ENCODE measurements at places on chromosomes 3 and 15.

DNA sequence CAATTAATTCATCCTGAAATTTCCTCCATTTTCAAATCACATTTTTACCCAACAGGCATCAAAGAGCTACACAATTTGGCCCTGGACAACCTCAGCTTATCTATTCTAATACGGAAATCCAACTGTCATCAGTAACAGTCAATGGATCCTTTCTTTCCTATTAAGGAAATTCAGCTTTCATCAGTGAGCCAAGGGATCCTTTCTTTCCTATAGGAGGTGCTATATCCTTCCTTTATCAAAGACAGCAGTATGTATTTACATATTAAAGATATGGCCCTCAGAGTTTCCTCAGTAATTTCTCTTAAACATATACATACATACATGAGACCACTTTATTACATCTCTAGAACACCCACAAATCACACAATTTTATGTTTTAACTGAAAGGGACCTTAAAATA, 10.1 kb downstream of the DHX36 start:
- DNase-seq: no peak

DNA sequence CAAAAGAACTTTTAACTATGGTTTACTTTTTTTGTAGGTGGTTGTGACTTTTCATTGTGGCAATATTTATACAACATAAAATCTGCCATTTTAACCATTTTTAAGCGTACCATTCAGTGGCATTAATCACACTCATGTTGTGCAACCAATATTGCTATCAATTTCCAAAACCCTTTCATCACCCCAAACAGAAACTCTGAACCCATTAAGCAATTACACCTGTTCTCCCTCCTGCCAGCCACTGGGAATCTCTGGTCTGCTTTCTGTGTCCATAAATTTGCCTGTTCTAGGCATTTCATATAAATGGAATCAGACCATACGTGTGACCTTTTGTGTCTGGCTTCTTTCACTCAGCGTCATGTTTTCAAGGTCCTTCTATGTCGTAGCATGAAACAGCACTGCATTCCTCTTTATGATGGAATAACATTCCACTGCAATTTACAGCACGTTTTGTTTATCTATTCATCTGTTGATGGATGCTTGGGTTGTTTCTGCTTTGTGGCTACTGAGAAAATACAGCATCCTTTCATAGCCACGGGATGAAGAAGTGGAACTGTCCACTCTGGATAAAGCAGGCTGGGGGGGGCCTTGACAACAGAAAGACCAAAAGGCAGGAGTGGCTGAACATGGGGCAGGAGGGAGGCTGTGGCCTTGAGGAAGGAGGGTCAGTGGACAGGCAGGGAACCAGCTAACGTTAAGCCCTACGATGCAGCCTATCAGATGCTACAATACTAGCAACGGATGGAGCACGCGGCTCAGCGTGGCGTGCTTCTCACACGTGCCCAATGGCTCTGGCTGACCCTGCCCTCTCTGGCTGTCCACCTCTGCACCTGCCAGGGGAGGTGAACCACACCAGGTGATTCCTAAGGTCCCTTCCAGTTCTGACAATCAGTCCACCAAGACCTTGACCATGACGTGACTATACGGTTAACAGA, 110.9 kb downstream of the SEC22A start:
- no peak for DNase-seq

DNA sequence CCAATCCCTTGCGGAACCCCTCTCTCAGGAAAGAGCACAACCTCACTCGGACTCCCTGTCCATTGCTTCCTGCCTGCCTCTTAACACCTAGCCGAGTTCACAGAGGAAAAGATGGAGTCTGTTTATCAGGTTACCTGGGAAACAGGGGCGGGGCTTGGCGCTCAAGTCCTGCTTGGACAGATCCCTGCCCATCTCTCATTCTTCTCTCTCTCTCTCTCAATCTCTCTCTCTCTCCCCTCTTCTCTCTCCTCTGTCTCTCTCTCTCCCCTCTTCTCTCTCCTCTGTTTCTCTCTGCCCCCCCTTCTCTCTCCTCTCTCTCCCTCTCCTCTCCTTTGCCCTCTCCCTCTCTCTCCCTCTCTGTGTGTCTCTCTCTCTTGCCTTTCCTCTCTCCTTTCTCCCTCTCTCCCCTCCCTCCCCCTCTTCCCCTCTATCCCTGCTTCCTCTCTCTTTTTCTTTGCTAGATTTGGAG, at the start of gene EFHB:
TSS of gene EFHB (minus strand) at position 120 of the 469 bp plus-strand sequence. CDS start 199 bp downstream, outside the sequence.
- DNase-seq: no peak

- DNase-seq: no peak
These were observed 295.4 kb upstream of the RORA start for GRCh38 chr15:61524545-61524944.

- DNase-seq: no peak
These were observed 1.8 kb downstream of the FETUB start for GRCh38 chr3:186642014-186642413.

GRCh38 chr3:11523572-11524101, 120.1 kb downstream of the VGLL4 start:
- no peak for DNase-seq

GRCh38 chr3:116474801-116475200, 29.5 kb upstream of the LSAMP start:
- DNase-seq: no peak

DNA sequence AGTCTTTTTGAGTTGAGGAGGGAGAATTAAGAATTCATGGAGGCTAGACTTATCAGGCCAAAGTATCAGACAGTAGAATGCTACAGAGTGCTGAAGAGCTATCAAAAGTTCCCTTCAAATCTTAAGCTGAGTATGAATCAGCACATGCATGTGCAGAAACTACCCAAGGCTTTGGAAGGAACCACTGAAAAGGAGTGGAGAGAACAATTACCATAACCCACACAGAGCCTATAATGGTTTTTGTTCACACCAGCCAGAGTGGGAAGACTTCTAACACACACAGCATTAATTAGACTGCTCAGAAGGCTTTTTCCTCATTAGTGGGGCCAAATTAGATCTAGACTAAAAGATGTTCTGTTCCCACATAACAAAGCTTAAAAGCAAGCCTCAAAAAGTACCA, 83.7 kb upstream of the SLC6A11 start:
- no peak for DNase-seq

- no peak for DNase-seq
These were observed 56.8 kb downstream of the CMSS1 start for GRCh38 chr3:99874237-99875002.

DNA sequence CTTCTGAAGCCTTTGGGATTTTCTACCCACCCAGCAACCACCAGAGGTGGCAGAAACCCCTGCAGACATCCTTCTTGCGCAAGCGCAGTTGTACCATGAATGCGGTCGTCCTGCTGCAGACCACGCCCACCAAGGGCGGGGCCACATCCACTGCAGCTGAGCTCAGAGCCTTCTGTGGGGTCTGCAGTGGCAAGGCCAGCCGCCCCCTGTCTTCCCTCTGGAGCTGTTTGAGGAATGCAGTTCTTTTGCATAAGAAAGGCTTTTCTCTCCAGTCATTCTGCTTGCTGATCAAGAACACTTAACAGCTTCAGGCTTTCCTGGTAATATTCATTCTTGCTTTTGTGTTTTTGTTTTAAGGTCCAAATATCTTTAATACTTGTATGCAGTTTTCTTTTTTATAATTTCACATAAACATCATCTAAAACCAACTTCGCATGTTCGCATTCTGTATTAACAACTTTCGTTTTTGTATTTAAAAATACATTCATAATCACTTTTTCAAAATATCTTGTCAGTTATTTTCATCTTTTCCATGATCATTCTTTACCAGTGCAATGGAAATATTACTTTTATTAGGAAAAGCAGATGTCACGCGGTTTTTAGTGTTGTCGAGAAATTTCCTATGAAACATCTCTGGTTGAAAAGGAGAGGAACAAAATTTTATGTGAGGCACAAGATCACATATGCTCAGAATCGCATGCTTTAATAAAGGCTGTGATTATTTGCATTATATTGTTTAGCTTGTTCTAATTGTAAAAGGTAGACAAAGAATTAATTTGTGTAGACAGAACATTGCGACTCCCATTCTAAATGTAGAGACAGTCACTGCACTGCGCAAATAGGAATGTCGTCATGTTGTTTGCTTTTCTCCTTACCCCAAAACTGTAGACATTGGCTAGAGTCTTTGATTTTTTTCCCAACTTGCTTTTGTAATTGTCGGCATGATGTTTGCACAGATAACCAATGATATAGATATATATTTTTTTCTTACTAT, 98.1 kb upstream of the SNRPN start:
- no peak for DNase-seq

GRCh38 chr15:88624971-88625490, 3.9 kb downstream of the AEN start:
- no peak for DNase-seq

- no peak for DNase-seq
These were observed 1031.7 kb upstream of the CFAP20DC start for GRCh38 chr3:60081381-60082095.

DNA sequence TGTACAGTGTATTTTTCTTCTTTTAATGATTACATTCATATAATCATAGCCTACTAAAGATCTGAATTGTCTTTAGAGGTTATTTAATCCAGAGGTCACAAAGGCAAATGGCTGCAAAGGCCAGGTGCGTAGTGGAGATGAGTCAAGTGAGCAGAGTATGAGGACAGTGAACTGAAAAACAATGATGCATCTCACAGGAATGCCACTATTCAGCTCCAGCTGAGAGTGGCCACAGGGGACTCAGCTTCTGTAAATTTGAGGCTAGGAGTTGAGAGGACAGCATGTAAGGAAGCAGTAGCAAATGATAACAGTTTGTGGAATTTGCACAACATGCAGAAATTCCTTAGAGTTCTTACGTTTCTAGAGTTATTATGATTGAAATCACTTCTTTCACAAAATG, 50.4 kb downstream of the COL6A5 start:
- no peak for DNase-seq

DNA sequence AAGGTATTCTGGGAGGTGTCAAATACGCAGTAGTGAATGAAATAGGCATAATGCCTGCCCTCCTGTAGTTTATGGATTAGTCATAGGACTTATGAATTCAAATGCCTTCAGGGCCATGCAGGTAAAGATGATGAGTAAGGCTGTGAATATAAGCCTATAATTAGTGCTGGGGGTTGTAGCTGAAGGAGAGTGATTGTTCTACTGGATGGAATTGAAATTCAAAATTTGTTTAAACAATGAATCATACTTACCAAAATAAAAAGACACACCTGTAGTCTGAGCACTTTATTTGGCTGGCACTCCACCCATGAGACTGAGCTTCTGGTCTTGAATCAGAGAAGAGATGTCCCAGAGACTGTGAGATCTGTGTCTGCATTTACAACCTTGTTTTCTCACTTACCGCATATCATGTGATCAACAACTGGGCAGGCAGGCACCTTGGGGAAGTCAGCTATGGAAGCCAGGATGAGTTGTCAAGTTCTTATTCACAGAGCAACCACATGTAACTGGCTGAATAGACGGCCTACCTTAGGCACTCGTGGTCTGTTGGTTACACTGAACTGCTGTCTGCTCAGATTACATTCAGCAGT, 291.8 kb downstream of the NAALADL2 start:
- no peak for DNase-seq

GRCh38 chr3:175146258-175146657, 287.1 kb downstream of the NAALADL2 start:
- no peak for DNase-seq

DNA sequence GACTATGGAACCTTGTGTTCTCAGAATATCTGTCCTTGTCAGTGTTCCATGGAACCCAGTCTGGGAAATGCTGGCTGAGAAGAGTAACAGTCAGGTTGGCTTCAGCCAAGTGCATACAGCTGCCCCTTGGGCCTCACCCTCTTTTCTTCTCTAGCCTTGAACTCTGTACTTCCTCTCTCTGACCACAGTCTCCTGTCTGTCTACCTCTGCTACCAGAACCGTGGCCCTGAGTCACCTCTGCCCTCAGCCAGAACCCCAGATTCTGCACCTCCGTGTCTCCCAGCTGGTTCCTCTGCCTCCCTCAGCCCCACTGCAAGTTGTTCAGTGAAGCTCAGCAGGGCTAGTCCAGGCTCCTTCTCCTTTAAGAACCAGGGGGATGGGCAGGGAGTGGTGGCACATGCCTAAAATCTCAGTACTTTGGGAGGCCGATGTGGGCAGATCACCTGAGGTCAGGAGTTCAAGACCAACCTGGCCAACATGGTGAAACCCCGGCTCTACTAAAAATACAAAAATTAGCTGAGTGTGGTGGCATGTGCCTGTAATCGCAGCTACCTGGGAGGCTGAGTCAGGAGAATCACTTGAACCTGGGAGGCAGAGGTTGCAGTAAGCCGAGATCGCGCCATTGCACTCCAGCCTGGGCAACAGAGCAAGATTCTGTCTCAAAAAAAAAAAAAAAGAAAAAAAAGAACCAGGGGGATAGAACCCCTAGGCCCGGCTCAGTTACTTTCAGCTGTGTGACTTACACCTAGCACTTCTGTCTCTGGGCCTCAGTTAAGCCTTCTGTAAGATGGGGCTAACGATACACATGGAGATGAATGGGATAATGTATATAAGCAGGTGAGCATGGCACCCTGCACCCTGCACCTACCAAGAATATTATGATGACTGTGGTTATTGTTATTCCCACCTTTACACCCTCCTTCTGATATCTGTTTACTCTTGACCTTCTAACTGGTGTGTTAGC, 24.3 kb upstream of the TATDN2 start:
- DNase-seq: peak; percentile 55

DNA sequence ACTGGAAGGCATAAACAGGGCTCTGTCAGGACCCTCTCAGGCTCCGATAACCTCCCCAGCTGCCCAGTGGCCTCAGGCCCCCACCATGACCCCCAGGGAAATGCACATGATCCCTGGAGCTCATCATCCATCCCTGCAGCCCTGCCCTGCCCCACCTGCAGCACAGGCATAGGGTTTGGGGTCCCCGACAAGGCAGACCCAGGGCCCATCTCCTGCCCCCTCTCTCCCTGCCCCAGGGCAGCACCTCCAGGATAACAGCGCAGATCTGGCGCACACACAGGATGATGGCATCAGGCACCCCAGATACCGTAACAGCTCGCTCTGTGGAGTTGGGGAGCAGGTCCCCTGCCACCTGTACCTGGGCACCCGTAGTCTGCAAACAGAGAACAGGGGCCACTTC, 4.5 kb downstream of the GPR62 start:
- no peak for DNase-seq

GRCh38 chr3:186775999-186776398, 7.4 kb upstream of the EIF4A2 start:
- no peak for DNase-seq

GRCh38 chr3:50557106-50557505, 10.4 kb downstream of the C3orf18 start:
- no peak for DNase-seq

DNA sequence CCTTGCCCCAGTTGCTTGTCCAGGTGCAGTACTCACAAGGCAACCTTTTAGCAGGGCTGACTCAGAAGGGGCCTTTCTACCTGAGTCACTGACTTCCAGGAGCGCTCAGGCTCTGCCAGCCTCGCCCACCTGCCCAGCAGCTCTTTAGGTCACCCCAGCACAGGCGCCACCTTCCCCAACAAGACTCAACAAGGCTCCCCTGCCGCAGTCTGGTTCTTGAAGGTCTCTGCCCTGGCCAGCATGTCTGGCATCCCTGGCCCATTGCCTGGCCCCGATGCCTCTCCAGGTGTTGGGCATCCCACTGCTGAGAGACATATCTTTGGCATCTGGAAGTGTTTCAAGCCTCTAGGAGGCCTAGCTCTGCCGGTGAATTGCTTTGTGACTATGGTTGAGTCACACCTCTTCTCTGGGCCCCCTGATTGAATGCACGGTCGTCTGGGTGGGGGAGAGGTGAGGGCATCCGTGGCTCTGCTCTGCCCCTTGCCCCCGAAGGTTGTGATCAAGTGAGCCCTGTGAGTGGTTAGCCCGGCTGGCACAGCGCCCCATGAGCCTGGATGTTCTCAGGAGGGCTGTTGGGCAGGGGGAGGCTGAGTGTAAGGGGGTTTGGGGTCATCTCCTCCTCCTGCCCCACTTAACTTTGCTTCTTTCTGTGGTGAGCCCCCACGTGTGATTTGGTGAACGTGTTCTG, 21.6 kb downstream of the SNX33 start:
- DNase-seq: no peak

GRCh38 chr3:62632510-62633294, 242.5 kb downstream of the CADPS start:
- no peak for DNase-seq
